SIG-M5 (cell line): ENCODE measurements at places on chromosomes 4 and X.

GRCh38 chr4:39330353-39330752 lies 35.8 kb downstream of the RFC1 start:
- no peak for DNase-seq

DNA sequence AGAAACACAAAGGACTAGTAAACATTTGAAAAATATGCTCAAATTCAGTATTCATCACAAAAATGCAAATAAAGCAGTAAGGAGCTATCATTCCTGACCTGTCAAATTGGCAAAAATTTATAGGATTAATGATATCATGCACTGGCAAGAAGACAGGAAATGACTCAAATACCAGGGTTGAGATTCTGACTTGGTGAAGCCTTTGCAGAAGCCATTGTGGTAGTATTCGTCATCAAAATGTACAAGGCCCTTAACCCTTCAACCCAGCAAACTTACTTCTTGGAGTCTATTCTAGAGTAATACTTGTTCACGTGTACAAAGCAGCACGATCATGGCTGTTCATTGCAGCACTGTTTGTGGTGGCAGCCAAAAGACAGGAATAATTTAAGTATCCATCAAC lies 132.4 kb downstream of the ENOX2 start:
- no peak for DNase-seq

GRCh38 chr4:20288047-20288650 lies 36.4 kb downstream of the SLIT2 start:
- no peak for DNase-seq

- DNase-seq: no peak
Measured at GRCh38 chrX:3522101-3522650, 175.7 kb upstream of the MXRA5 start.

DNA sequence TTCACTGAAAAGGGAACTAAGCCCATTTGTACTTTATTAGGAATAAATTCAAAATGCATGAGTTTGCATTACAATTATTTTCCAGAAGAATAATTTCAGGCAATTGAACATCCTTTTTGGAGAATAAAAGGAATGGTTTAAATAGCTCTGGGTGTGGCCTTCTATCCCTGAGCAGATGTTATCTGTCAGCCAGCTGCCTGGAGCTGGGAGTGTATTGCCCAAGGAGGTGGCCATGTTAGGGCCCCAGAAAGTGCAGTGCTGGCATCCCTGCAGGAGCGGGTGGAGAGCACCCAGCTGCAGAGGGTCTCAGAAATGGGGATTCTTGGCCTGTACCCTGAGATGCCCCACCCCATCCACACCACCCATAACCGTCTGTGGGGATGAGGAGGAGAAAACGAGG lies 21.6 kb upstream of the VEGFD start:
- no peak for DNase-seq

DNA sequence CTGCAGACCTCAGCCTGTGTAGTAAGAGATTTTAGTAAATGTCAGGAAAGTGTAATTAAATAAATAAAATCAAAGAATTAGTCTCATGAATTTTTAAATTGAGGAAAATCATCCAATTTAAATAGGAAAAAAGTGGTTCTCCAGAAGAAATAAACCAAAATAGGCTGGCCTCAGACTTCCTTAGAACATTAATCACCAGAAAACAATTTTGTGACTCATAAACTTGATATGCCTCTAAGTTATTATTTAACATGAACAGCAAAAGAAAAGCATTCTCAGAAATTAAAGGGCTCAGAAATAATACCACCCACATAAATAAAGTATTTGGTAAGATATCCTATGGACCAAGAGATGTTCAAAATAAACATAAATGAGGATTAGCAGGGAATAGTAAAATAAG lies 14.3 kb downstream of the FAM47B start:
- DNase-seq: no peak

DNA sequence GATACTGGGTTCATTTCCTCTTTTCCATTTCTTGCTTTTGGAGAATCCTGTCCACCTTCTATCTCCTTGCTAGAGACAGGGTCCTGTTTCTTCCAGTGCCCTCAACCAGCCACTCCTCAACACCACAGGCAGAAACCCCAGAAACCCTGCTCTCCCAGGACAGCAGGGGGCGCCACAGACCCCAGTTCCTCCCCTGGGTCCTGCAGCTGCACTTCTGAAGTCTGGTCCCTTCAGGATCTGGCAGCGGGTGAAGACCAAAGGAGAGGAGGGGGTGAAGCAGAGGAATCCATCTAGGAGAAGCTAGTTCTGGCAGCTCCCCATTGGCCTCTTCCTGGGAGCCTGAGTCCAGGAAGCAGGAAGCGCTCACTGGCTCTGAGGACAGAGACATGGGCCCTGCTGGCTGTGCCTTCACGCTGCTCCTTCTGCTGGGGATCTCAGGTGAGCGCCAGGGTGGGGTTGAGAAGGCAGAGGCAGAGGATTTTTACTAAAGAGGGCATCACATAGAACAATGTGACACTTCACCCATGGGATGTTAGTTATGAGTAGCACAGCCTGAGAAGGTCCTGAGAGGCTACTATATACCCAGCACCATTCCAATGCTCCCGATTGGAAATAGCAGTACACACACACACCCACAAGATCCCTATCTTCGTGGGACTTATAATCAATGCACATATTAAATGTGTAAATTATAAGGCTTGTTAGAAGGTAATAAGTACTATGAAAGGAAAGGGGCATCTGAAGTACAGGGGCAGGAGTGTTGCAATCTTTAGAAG lies at the start of gene PRSS48:
Gene PRSS48, plus strand, starts transcription at position 375 of the 776 bp plus-strand sequence. Its CDS starts 12 bp downstream, at position 387.
- no peak for DNase-seq

GRCh38 chr4:158819942-158820786 lies 51.3 kb downstream of the FNIP2 start:
- no peak for DNase-seq

DNA sequence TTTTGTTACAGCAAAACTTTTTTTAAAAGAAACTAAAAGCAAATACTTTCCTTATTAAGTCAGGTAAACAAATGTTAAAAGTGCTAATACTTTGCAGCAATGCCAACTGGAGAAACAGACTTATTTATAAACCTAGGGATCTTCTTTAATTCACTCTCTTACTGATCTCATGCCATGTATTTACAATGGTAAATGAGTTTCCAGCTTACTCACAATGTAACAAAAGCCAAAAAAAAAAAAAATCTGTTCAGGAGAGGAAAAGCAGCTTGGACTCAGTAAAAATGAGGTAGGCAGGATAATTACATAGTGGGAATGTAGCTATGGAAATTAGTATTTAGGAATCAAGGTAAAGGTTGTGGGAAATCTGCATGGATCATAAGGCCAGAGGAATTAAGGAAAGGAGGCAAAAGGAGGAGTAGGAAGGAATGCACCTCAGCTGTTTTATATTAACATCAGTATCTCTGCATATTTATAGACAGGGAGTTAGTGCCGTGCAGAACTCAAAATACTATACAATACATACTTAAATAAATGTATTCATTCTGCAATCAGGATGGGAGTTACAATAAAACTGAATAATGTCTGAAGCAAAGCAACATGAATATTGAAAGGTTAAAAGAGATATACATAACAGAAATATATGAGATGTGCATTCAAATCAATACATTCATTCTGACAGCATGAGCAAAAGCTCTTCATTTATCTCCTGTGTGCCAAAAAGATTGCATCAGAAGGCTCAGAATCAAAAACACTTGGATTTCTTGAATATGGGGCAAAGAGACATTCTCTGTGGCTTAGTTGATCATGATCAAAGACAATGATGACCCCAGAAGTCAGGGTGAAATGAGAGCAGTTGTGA lies 57.9 kb upstream of the ETNPPL start:
- DNase-seq: no peak

GRCh38 chrX:124208660-124209059 lies 123.8 kb upstream of the TEX13D start:
- peak; percentile 32 for DNase-seq

- DNase-seq: no peak
Measured at GRCh38 chrX:20740443-20740842, 473.7 kb upstream of the RPS6KA3 start.

DNA sequence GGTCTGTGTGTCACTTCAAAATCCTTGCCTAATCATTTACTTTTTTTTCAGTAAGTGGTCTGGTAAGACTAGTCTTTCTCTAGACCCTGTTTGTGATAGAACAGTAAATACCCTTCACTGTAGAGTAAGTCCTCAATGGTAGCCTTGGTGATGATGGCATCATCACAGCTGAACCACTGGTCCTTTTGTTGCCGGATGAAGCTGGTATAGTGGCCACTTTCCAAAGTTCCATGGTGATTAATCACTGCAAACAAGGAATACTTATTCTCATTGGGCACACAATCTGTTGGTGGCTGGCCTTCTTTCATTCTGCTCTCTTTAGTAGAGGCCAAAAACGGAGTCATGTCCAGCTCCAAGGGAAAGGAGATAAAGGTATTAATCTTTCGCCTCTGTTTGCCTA lies 2.9 kb downstream of the USP51 start:
- DNase-seq: no peak

- no peak for DNase-seq
Measured at GRCh38 chr4:97477974-97478373, 665.3 kb downstream of the STPG2 start.

DNA sequence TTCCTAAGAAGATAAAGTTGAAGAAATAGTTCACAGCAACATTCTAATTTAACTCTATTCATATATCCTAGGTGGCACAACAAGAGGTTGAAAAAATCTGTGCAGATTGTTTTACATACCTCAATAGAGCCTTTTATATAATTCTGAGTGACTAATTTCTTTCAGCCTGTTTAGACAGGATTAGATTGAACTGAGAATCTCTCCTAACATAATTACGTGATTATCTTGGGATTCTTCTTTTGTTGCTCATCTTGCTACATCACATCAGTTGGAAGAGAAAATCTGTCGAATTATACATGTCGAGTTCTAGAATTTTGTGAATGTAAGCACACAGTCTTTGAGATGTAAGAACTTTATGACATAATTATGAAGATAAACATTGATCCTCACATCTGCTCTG lies 1873.7 kb upstream of the IGFBP7 start:
- DNase-seq: no peak

- DNase-seq: no peak
Measured at GRCh38 chrX:109830157-109830703, 97.2 kb upstream of the ACSL4 start.

DNA sequence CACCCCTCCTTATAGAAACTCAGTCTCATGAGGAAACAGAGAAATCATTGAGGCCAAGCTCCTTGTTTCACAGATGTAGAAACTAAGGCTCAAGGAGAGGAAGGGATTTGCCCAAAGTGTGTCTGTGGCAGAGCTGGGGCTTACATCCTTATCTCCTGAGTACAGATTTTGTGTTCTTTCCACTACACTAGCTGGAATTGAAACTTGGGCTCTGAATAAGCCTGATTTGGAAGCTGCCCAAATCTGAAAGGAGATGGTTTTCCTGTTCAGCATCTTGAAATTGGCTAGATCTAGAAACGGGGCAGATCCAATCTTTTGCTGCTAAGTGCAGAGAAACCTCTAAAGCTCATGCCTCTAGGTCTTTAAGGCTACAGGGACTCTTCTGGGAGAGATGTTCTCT lies 24.3 kb downstream of the AWAT2 start:
- DNase-seq: no peak

DNA sequence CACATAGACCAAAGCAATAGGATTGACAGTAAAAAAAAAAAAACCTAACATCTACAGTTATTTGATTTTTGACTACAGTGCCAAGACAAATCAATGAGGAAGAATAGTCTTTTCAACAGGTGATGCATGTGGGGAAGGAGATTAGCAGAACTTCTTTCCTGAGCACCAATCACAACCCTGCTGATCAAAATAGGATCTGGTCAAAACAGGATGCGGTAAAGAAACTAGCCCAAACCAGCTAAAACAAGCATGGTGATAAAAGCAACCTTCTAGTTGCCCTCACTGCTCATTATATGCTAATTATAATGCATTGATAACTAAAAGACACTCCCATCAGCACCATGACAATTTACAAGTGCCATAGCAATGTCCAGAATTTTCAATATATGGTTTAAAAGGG lies 667.5 kb downstream of the GRXCR1 start:
- DNase-seq: no peak

- no peak for DNase-seq
Measured at GRCh38 chr4:80036949-80037685, 35.9 kb downstream of the ANTXR2 start.

DNA sequence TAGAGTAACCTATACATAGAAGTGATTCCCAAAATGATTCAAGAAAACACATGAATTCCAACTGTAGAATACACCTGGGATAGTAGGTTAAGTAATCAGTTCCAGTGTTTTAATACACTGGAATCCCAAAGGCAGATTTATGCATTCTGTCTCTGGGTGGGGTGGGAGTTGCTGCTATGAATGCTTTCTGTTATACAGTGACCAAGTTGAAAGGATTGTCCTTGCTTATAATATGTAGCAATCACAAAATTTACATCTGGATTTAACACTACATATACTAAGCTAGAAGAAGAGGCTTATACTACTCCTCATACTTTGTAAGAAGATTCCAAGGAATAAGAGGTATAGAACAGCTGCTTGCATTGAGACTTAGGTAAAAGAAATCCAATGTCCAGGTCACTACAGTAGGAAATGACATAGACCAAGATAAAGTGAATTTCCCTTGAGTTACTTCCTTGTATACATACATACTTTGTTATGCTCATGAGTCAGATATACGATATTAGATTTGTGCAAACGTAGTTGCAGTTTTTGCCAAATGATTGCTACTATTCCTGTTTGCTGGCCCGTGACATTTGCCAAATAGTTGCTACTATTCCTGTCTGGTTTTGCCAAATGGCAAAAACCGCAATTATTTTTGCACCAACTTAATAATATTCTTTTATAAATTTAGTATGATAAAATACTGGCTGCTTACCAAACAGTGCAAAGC lies 210.5 kb upstream of the DIAPH2 start:
- DNase-seq: no peak

DNA sequence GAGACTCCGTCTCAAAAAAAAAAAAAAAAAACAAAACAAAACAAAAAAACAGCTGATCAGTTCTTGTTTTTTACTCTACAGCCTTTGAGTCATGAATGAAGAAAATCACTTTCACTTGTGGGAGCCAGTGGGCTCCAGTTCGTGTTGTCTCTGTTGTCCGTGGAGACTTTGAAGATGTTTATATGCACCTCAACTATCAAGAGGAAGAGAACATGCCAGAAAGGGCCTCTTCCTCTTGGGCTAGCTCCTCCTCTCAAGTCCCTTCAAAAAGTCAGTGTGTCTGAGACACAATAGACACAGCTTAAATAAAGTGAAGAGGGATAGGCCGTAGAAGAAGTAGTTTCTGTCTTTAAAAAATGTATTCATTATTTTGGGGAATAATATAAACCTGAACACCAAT lies 182.7 kb downstream of the KDR start:
- DNase-seq: no peak

- DNase-seq: no peak
Measured at GRCh38 chr4:88962396-88962795, 94.6 kb downstream of the FAM13A start.
